NCI-H2081 treated with DMSO at 0.1 percent for 48 hours (cell line): ENCODE measurements at places on chromosomes 2 and 18.

GRCh38 chr2:198141726-198142125 is 337.3 kb downstream of the PLCL1 start:
- DNase-seq = no peak

DNA sequence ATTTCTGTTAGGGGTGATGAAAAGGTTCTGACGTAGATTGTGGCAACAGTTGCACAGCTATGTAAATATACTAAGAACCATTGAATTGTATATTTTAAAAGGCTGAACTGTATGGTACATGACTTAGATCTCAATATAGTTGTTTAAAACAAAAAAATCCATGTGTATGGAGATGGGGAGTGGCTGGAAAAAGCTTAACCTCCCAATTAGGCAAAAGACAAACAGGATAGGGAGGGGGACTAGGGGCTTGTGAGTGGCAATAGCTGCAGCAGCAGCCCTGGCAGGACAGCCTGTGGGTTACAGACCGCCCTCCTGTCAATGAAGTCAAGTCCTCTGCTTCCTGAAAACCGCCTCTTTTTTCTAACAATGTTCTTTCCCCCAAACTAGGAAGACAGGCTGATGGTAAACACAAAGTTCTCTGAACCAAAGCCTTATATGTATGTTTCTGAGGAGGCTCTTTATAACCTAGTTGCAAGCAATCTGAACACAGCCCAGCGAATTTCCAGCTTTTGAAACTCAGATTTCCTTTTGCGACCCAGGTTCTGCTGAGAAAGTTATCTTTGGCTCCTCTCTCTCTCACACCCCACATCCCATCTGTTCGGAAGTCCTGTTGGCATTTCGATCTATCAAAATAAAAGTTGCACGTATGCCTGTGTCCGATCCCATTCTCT is 10.3 kb downstream of the ATP8B1 start:
- DNase-seq = no peak

GRCh38 chr2:9328931-9329330 is 94.4 kb downstream of the ITGB1BP1 start:
- no peak for DNase-seq

DNA sequence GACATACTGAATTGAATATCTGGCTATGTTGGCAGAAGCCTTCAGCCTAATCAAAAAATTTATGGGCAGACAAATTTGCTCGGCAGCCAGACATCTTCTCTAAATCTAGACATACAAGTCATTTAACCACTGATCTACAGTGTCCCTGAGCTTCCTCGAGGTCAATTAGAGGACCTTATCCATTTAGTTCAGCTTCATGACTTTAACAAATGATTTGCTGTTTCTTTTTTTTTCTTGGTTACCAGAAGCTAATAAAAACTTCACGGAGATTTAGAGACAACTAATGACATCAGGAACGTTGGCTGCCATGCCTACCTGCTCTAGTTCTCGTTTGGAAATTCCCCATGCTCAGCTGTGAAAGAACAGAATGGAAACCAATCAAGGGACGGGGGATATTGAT is 223.8 kb downstream of the BCL2 start:
- DNase-seq = no peak

DNA sequence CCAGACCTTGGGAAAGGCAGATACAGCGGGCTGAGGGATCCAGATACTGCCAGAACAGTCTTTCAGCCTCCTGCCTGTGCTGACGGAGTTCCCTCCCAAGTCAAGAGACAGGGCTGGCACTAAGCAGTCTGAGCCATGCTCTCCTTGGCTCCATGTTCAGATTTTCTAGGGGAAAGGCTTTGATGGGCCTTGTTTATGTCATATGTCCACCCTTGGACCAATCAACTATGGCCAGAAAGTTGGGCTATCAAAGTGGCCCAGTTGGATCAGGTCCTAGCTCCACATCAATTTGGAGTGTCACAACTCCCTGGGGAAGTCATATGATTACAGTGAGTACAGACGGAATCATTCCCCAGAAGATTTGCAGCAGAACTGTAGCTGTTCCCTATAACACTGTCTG is 152.0 kb downstream of the GREB1L start:
- DNase-seq = no peak

- no peak for DNase-seq
Measured at GRCh38 chr2:239569401-239570090, 168.7 kb upstream of the HDAC4 start.

GRCh38 chr18:66473882-66474281 is 130.0 kb downstream of the CDH19 start:
- DNase-seq = no peak

GRCh38 chr2:95382686-95383634 is 19.5 kb upstream of the FAHD2A start:
- no peak for DNase-seq

- DNase-seq = no peak
Measured at GRCh38 chr2:60118061-60118460, 435.4 kb downstream of the BCL11A start.

DNA sequence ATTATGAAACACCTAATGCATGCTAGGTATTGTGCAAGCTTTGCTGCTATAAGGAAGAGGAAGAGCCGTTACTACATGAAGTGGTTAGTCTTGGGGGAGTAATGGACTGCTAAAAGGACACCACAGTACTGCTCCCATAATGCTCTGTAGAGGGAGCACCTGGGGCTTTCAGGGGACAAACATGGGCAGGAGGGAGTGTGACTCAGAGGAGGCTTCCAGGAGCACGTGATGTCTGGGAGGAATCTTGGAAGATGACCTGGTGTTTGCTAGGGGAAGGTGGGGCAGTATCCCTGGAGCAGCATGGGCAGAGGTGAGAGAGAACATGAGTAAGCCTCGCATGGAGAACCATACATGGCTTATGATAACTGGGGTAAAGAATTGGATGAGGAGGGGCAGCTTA is 18.8 kb downstream of the MAPK4 start:
- DNase-seq = no peak

GRCh38 chr2:47937677-47938076 is 31.4 kb upstream of the FBXO11 start:
- DNase-seq = no peak
